Prostate gland (tissue), 2 donors: ENCODE measurements at places on chromosomes 16 and 17.
A peak's percentile ranks its signal among the peaks of the same experiment; 100 is the strongest.

DNA sequence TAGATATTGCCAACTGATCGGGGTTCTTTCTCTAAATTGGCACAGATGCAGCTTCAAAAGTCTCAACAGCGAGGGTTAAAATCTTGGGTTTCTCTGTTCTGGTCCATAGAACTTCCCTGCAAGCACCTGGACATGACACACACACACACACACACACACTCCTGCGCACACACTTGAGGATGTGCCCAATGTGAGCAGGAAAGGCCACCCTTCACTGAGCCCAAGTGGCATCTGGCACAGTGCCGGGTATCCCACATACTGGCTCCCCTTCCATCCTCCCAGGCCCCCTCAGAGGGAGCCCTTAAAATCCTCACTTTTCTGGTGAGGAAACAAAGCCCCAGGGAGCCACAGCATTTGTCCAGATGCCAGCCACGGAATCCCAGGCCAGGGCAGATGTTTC, 55.5 kb downstream of the ZNF423 start:
- no peak for DNase-seq

DNA sequence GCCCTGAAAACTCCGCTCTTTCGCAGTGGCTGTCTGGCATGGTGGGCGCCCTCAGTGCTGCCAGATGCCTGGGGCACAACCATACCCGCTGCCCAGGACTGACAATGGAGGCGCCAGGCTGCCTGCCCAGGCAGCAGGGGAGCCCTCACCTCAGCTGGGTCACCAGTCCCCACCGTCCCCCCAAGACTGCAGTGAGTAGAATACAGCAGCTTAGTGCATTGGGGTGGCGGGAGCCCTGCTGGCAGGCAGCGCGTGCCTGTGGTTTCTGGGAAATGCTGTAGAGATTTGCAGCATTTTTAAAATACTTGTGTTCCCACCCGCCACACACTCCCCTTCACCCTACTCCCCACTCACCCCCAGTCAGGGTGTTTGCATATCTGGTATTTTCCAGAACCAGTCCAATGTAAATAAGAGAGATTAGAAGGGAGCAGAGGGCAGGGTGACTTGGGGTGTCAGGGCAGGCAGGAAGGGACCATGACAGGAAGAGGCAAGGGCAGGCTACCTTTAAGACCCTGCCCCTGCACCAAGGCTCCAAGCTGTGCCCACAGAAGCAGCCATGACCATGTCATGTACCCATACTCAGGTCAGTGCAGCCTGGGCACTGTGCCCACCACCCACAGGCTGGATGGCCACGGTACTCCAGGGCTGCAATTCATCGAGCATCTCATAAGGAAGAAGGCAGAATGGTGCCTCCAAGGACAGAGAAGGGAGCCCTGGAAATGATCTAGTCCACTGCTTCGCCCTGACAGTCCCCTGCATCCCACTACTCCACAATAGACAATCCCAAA, 21.5 kb downstream of the MYO18A start:
- DNase-seq, result no peak

GRCh38 chr17:17884391-17885357, 47.9 kb upstream of the SREBF1 start:
- DNase-seq, result no peak

DNA sequence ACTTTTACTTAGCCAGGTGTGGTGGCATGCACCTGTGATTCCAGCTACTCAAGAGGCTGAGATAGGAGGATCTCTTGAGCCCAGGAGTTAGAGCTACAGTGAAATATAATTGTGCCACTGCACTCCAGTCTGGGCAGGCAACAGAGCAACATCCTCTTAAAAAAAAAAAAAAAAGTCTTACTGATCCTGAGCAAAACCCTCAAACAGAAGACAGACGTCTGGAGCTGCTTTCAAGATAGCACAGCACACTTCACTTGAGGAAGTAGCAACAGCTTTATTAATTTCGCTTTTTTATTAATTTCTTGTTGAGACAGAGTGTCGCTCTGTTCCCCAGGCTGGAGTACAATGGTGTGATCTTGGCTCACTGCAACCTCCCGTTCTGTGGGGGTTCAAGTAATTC, 10.2 kb upstream of the GGA2 start:
- no peak for DNase-seq

GRCh38 chr16:11700264-11701029, 32.2 kb downstream of the SNN start:
- no peak for DNase-seq

GRCh38 chr17:38715216-38715943, 10.3 kb downstream of the MLLT6 start:
- DNase-seq, result no peak

- DNase-seq, result no peak
Observed at GRCh38 chr17:42380935-42381334, 7.3 kb downstream of the STAT3 start.

DNA sequence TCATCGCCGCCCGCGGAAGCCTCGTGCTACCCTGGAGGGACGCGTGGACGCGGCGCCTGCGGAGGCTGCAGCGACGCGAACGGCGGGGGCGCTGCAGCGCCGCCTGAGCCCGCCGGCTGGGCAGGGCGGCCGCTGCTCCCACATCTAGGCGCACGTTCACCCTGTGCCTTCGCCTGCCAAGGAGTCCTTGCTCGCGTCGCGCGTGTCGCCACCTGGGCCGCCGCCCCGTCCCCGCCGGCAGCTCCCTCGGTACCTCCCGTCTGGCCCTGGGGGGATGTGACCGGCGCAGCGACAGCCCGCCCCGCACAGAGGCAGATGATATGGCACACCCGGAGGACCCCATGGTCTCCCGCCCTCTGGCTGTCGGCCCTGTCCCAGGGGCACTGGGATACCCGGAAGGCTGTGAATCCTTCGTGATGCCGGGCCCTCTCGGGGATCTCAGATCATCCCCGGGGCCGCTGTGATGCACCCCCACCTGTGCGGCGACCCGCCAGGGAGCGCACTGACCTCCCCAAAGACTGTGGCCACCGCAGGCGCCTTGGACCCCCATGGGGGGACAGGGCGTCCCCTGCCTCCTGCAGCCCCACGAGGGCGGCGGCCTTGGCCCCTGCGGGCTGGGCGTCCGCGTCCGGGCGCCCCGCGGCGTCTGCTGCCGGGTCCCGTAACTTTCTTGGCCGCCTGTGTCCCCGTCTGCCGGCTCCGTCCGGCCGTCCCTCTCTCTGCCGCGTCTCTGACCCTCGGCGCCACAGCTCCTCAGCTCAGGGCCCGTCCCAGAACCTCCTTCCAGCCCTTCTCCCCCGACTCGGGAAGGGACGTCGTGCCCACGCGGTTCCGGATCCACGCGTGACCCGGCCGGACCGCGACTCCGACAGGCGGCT, 689 bp upstream of the TBC1D24 start:
- DNase-seq, result no peak

DNA sequence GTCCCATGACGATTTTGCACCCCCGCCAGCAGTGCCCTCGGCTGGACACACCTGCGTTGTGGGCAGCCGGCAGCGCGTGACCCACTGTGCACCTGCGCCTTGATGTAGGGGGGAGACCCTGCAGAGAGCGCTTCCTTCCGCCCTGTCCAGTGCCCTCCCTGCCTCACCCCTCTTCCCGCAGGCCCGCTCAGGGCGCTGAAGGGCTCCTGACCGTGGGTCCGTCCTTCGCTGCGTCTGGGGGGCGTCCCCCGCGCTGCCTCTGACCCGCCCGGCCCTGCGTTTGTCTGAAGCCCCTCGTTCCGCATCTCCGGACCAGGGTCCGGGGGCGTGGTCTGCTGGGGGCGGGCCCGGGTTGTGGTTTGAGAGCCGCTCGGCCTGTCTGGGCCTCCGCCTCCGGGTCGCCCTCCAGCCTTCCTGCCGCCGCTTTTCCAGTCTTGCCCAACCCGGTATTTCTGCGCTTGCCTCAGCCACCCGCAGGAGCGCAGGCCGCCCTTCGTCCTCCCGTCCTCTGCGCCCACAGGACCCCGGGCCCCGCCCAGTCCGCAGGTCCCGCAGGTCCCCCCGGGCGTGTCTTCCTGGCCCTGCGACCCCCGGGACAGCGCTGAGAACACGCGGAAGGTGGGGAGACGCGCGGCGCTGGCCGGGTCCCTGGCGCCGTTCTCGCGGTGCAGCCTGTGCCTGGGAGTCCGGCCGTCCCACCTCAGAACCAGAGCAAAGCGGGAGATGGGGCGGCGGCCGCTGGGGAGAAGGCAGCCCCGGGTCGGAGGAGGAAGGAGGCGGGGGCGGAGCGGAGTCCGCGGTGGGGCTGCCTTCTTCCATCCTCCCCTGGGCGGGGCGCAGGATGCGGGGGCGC, 4.0 kb upstream of the IL17C start:
- DNase-seq, result no peak

GRCh38 chr16:89709716-89710432, 8.4 kb upstream of the SPATA2L start:
- DNase-seq, result no peak

- DNase-seq, result peak; percentile 75
Observed at GRCh38 chr16:77675464-77676324, 46.6 kb upstream of the NUDT7 start.

DNA sequence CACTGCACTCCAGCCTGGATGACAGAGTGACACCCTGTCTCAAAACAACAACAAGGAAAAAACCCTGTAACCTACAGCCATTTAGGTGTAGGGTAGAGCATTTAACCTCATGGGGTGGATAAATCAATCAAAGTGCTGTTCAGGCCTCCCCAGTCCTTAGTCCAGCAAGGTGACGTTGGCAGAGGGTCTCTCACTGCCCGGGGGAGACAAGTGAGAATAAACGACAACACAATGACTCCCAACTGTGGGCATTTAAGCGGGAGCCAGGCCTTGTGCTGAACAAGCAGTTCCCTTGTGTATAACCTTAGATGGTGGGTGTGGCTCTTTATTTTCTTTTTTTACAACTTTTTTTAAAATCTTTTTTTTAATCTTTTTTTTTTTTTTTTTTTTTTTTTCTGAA, 29.3 kb downstream of the TMEM92 start:
- no peak for DNase-seq

DNA sequence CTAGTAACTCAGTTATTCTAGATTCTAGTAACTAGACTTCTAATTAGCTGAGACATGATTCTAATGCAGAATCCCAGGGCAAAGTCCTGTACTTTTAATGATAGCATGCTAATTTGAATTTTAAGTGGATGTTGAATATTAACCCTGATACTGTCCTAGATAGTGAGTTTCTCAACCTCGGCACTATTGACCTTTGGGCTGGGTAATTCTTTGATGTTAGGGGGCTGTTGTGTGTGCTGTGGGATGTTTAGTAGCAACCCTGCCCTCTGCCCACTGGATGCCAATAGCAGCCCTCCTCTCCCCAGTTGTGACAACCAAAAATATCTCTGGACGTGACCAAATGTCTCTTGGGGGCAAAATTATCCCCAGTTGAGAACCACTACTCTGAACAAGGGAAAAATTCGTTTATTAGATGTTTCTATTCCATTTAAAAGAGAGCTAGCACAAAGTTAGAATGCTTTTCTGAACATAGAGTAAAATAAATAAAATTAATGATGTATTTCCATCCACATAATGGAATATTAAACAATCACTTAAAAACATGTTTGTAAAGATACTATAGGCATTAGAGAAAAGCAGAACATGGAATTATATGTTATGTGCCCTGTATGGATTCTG, 30.2 kb downstream of the SALL1 start:
- no peak for DNase-seq

- no peak for DNase-seq
Observed at GRCh38 chr17:29667969-29668368, 45.3 kb upstream of the CORO6 start.

DNA sequence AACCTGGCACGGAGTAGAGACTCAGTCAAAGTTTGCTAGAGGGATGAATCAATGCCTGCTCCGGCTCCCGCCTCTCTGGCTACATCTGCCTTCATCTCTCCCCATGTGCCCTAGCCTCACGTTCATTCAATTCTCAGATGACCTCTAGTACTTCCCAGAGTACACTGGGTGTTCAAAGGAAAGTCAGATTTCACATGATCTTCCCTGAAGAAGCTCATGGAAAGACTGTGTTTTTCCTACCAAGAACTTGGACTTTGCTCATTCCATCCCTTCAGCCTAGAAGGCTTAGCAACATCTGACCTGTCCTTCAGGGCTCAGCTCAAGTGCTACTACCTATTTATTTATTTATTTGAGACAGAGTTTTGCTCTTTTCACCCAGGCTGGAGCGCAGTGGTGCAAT, 11.1 kb upstream of the TNK1 start:
- DNase-seq, result no peak

GRCh38 chr16:14086477-14086876, 15.4 kb downstream of the MRTFB start:
- no peak for DNase-seq

DNA sequence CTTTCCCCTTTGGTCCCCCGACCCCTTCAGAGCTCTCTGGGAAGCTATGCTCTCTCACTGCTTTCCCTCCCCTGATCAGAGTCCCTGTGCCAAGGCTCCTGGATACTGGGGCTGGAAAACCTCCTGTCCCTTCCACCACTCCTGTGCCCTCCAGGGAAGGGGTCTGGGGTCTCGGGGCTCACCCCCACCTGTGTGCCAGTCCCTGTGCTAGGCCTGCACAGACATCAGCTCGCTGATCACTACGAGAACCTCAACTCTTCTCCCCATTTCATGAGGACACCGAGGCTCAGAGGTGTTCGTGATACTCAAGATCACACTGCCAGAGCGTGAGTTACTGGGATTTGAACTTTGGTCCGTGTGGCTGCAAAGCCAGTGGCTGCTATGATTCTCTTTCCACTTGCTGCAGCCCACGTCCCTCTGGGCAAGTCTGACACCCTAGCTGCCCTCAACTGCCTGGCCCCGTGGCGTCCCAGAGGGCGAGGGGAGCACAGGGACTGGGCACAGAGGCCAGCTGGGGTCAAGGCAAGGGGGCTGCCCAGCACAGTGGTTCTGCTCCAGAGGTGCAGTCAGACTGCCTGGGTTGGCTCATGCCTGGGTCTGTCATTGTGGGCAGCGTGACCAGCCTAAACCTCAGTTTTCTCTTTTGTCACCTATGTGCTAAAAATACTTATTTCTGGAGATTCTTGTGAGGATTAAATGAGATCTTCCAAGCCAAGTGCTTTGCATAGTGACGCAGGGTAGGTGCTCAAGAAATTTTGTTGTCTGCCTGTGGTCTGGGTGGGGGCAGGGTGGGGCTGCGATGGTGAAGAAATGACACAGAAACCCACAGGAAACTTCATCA, 43.8 kb upstream of the TOB1 start:
- no peak for DNase-seq

GRCh38 chr17:48506246-48506645, 24.6 kb downstream of the HOXB1 start:
- DNase-seq, result no peak

DNA sequence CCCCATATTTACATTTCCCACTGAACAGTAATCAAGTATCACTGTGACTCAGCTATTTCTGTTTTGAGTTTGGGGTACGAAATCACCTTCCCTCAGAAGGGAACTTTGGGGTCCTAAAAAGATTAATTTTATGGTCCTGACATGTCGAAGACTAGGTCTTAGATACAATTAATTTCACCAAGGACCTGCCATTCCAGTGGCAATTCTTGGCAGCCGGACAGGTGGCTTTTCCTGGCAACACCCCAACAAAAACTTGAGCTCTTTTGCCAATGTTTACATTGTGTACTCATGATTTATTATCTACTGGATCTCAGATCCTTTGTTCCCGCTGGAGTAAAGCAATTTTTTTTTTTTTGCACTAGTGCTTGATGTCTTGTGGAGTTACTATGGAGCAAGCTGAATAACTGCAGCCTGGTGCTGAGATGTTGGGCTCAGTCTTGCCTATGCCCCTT, 14.4 kb downstream of the SLFN5 start:
- peak; percentile 88 for DNase-seq

- peak; percentile 92 for DNase-seq
Observed at GRCh38 chr17:58666858-58667267, 25.0 kb downstream of the TEX14 start.
